ENCODE measurements at places on chromosomes 7 and 10.

DNA sequence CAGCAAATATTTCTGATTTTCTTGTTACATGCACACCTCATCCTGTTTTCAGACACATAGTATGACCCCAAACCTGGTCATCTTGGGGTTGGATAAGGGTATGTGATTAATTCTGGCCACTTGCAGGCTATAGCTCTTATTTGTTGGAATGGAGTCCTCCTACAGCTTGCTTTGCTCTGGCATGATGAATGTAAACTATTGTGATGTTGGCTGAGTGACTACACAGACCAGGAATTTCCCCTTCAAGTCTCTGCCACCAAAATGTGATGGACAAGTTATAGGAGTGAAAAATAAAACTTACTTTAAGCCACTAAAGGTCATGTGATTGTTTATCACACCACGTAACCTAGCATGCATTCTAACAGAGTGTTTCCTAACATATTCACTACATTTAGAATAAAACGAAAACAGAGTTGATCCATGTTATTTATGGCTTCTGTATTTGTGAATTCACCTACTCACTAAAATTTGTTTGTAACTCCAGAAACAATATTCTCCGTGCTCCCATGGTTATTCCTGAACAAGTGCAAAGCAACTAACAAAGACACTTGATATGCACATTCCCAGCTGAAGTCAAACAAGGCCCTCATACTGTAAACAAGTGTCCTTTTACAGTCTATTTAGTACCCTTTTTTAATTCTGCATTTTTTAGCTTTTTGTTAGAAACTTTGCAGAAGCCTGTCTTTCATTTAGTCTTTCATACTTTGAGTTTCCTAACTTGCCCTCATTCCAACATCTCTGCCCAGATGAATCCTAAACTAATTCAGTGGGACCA lies 599.2 kb upstream of the PCDH15 start:
- DNase-seq = no peak

- no peak for DNase-seq
Measured at GRCh38 chr10:72935361-72935760, 19.2 kb downstream of the PLA2G12B start.

GRCh38 chr7:27295236-27295635 lies 52.6 kb downstream of the EVX1 start:
- no peak for DNase-seq

DNA sequence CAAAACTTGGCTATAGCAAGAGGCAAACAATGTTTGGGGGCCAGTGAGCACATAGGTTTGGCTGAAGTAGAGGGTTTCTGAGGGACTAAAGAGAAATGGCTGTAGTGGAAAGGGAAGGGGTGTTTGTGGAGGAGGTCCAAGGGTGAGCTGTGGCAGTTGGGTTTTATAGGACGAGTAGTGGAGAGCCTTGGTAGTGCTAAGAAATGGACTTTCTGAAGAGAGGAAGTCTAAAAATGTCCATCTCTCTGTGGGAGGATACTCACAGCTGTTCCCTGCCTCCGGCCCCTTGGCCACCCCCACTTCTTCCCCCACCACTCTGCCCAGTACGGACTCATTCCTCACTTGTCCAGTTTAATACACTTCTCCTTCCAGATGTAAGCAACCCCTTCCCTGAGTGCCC lies 64.3 kb downstream of the ZNF22 start:
- DNase-seq = no peak
